ENCODE measurements at places on chromosomes 5 and 9. TPM values are rescaled to one million over a fixed set of nuclear protein-coding genes. Genes with fewer than 3 reads are reported as not detected.

SPAAR gene
- 6.3 TPM for total RNA-seq

HTR4 gene
- 7.9 TPM for total RNA-seq

DNA sequence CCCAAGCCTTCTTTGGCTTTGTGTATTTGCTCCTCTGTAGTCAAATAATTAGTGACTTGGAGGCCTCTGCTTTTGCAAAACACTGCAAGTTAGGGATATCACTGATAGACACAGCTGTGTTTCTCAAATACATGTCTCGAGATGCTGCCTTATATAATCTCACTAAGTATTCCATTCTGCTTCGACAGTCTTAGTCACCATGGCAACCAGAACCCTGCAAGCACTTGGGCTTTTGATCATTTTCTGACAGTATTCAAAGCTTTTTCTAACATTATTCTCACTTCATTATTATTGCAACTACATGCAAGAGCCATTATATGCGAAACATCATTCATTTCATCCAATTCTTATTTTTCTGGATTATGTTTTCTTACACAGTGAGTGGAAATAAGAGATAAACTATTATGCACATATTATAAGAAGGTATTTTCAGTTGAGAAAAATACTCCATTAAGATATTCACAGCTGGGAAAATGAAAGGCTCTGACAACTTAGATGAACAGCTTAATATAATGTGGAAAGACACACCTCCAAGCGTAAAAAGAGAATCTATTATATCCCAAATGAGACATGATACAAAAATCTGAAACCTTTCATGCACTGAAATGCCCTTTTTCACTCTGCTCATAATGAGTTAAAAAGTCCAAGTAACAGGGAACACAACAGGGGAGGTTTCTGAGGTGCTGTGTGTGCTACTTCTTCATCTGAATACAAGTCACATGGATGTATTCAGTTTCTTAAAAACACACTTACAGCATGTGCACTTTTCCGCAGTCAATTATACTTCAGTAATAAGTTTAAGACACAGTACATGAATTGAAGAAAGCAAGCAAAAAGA is 93.9 kb downstream of the SCAI start:
- H3K4me1 ChIP-seq: no peaks in the 10 kb centered on the region
- H3K4me3 ChIP-seq: no peak overlapping the region
- H3K36me3 ChIP-seq: no peaks in the 10 kb centered on the region
- no peak for DNase-seq

DNA sequence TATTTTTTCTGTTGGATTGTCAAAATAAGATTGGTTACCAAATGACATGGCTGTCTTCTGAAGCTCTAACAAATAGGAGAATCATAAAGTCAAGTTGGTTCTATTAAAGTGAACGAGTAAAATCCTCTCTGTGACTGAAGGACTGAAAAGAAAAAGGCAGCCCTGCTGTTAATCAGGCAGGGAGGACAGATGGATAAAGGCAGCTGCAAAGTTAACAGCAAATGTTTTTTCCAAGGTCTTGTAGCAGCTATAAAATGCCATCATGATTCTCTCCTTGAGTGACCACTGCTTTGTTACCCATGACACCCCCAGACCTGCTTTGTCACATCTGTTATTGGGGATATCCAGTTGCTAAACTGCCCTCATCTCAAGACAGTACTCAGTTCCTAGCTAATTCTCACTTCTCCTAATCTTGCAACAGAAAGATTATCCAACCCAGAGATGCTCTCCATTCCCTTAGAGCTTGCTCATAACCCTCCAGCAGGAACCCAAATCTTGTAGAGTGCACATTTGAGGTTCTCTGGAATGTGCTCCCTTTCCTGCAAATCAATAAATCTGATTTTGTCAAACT is 89.7 kb upstream of the PARP8 start:
- no peak overlapping the region for H3K27ac ChIP-seq
- no peak for DNase-seq
- no peaks in the 10 kb centered on the region for H3K27me3 ChIP-seq
- H3K36me3 ChIP-seq: no peaks in the 10 kb centered on the region
- no peaks in the 10 kb centered on the region for H3K4me1 ChIP-seq
- H3K4me3 ChIP-seq: no peak overlapping the region

DNA sequence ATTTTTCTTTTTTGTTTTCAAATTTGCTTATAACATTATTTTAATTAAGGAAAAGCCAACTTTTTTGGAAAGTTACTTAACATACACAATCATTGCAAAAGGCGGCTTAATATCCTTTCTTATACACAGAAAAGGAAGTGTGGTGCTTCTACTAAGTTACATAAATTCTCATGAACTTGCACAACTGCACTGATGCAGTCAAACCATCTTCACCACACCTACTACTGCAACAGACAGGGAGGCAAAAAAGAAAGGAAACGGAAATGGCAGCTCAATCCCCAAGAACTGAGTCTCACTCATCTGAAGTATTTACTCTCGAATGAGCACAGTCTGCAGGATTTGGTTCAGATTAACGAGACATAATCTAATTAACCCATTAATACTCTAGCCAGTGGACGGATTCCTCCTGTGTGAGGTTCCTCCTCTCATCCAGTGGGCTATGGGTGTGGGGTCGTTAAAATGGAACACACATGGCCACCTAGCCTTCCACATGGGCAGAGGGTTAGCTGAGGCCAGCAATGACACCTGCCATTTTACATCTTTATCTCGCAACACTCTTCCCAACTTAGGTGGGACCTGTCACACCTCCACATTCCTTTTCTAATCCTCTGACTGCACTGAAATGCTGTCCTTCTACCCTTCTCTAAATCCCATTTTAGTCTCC is 30.0 kb downstream of the GOLM1 start:
- H3K36me3 ChIP-seq: no peaks in the 10 kb centered on the region
- H3K27me3 ChIP-seq: no peaks in the 10 kb centered on the region
- H3K4me3 ChIP-seq: no peak overlapping the region
- no peak overlapping the region for H3K27ac ChIP-seq

DNA sequence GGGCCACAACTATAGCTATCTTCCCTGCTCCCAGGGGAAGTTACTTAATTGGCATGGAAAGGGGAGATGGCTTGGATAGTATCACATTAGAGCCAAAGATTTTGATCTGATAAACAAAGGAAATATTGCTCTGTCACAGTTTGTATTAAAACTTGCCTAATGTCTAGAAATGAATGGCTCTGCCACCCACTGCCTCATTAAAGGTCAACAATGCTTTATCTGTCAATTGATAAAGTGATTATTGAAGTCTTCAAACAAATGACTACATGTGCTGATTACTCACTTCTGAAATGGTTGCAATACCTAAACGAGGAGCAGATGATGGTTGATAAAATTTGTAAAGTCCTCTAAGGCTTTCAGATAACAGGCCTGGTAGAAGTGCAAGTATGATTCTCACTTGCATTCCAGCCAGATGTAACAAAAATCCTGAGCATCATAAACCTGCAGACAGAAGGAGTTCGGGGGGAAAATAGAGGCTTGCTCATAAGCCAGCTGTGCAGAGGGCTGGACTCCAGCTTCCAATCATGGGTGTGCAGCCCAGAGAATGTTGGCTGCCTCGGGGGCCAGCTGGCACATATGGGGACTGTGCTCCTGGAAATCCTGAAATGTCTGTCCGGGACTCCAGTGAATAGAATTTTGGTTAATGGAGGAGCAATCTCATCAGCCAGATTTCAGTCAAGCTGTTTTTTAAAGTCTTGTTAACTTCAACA is 200.5 kb upstream of the SLC27A6 start:
- H3K27ac ChIP-seq: no peak overlapping the region
- H3K36me3 ChIP-seq: no peaks in the 10 kb centered on the region
- no peaks in the 10 kb centered on the region for H3K4me1 ChIP-seq
- H3K27me3 ChIP-seq: no peaks in the 10 kb centered on the region

GRCh38 chr5:15260356-15261268 is 239.4 kb upstream of the FBXL7 start:
- H3K4me1 ChIP-seq: no peaks in the 10 kb centered on the region
- no peak overlapping the region for H3K4me3 ChIP-seq
- H3K36me3 ChIP-seq: no peaks in the 10 kb centered on the region
- H3K27ac ChIP-seq: peak overlapping the region; percentile 84
- no peaks in the 10 kb centered on the region for H3K27me3 ChIP-seq

DNA sequence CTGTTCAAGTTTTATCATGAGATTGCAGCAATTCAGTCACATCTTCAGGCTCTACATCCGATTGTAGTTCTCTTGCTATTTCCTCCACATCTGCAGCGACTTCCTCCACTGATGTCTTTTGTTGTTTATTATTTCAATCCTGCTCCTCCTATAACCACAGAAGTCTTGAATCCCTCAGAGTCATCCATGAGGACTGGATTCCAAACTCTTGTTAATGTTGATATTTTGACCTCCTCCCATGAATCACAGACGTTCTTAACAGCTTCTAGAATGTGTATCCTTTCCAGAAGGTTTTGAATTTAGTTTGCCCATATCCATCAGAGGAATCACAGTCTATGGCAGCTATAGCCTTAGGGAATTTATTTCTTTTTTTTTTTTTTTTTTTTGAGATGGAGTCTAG is 3.6 kb downstream of the FBXO38 start:
- H3K4me3 ChIP-seq: no peak overlapping the region
- no peaks in the 10 kb centered on the region for H3K27me3 ChIP-seq
- H3K36me3 ChIP-seq: no peaks in the 10 kb centered on the region
- no peaks in the 10 kb centered on the region for H3K4me1 ChIP-seq
- H3K27ac ChIP-seq: no peak overlapping the region

- no peak for DNase-seq
- H3K27ac ChIP-seq: no peak overlapping the region
- no peaks in the 10 kb centered on the region for H3K36me3 ChIP-seq
- H3K27me3 ChIP-seq: no peaks in the 10 kb centered on the region
These were observed 615.0 kb downstream of the HINT1 start for GRCh38 chr5:130549884-130550561.

DNA sequence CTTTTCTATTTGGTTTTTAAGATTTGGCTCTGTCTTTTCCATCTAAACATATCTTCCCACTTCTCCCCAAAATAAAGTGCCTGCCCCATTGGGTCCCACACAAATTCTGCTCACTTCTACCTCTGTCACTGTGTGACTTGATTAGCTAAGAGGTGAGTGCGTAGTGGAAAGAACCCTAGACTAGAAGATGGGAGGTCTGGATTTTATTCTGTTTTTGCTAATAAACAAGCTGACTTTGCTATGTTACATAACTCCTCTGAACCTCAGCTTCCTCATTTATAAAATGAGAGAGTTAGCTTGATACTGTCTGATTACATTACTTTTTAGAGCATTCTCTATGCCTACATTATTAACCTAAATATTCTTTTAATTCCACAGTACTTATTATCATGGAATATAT is 51.3 kb upstream of the PTGER4 start:
- no peaks in the 10 kb centered on the region for H3K27me3 ChIP-seq
- no peaks in the 10 kb centered on the region for H3K36me3 ChIP-seq
- no peak overlapping the region for H3K4me3 ChIP-seq
- no peak for DNase-seq
- H3K4me1 ChIP-seq: no peaks in the 10 kb centered on the region

DNA sequence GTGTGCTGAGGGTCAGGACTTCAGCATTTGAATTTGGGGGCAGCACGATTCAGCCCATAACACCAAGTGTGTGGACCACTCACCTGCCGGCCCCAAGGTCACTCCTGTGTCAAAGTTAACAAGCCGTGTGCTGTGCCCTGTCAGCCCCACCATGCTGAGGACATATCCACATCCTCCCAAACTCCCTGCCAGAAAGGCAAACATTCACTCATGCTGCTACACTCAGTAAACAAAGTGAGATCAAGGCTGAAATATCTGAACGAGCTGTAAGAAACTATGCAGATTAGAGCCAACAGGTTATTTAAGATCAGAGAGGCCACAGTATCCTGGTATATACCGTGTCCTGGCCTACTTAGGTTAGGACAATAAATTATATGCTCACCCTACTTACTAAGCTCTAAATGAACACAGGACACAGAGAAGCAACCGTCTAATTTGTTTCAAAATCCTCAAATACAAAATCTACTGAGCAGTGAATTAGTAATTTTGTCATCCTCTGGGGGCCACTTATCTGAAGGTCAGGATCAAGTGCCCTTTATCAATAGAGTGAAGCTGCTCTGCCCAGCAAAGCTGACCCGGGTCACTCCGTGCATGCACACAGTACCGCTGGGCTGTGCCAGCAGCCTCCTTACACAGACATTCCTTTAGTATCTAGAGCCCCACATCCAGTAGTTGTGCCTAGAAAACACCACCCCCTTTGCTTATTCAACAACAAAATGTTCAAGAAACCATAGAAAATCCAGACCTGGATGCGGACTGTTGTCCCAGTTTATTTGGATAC is 28.2 kb downstream of the RETREG1 start:
- H3K27ac ChIP-seq: no peak overlapping the region
- no peaks in the 10 kb centered on the region for H3K27me3 ChIP-seq
- peaks cover 20% of the 10 kb centered on the region for H3K4me1 ChIP-seq
- H3K4me3 ChIP-seq: no peak overlapping the region
- DNase-seq: no peak

- H3K4me3 ChIP-seq: no peak overlapping the region
- no peaks in the 10 kb centered on the region for H3K36me3 ChIP-seq
- H3K27me3 ChIP-seq: no peaks in the 10 kb centered on the region
- peak; percentile 26 for DNase-seq
These were observed 53.8 kb upstream of the KCNMB1 start for GRCh38 chr5:170442921-170443320.

- no peaks in the 10 kb centered on the region for H3K36me3 ChIP-seq
- no peak for DNase-seq
- peaks cover 15% of the 10 kb centered on the region for H3K4me1 ChIP-seq
- no peak overlapping the region for H3K27ac ChIP-seq
- no peaks in the 10 kb centered on the region for H3K27me3 ChIP-seq
These were observed 199.1 kb upstream of the ZNF618 start for GRCh38 chr9:113677057-113677456.

DNA sequence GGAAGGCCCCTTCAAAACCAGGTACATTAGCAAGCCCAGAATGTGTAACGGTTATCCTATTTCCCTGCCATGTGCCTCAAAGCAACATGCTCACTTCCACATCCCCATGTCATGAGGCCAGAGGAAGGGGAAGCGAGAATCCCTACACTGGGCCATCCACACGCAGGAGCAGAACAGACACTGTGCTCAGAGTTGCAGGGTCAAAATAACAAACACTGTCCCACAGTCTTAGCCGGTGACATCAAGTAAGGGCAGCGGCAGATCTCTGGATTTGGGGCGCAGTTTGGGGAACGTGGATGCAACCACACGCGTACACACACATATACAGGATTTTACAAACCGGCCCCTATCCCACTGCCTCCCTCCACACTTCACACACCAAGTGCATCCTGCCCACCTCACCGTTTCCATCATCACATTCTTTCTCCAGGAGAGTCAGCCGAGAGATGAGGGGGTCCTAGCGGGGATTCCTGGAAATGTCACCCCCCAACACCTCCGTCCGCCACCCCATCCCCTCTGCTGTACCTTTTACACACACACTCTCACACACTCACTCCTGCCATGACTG is 776 bp downstream of the APBA1 start:
- H3K36me3 ChIP-seq: no peaks in the 10 kb centered on the region
- H3K4me3 ChIP-seq: peak overlapping the region; percentile 88
- no peaks in the 10 kb centered on the region for H3K27me3 ChIP-seq
- H3K4me1 ChIP-seq: peaks cover 20% of the 10 kb centered on the region
- peak overlapping the region; percentile 86 for H3K27ac ChIP-seq

Data from right atrium auricular region (tissue), 2 donors.